ENCODE measurements at places on chromosomes 2 and 18.

DNA sequence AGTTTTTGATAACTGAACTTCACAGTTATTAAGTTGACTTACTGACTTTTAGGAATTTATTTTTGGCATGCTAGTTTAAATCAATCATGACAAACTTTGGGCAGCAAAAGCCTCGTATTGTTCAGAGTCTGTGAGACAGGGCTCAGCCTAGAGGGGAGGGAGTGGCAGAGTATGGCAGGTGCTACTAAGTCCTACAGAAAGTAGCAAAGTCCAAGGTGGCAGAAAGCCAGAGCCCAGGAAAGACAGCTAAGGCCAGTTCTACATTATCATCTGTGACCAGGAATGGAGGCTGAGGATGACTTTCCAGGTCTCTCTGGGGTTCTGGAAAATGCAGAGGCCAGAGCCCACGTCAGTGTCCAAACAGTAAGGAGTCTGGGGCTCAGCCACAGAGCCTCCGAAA is 34.2 kb downstream of the CHST10 start:
- DNase-seq: no peak

DNA sequence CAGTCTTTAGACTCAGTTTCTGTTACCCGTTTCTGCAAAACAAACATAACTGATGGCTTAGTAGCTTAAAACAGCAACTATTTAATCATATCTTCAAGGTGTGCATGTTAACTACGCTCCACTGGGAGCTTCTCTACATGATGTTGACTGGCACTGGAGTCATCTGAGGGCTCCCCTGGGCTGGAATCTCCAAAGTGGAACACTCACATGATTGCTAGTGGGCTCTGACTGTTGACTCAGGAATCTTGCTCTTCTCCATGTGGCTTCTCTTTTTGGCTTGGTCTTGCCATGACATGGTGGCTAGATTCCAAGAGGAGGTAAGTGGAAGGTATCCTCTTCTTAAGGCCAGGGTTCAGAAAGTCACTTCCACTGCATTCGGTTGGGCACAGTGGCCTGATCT is 160.8 kb downstream of the PMAIP1 start:
- DNase-seq: no peak

GRCh38 chr2:74945788-74946331 is 12.6 kb upstream of the POLE4 start:
- no peak for DNase-seq

- no peak for DNase-seq
Observed at GRCh38 chr18:24630346-24630880, 170.0 kb downstream of the HRH4 start.

DNA sequence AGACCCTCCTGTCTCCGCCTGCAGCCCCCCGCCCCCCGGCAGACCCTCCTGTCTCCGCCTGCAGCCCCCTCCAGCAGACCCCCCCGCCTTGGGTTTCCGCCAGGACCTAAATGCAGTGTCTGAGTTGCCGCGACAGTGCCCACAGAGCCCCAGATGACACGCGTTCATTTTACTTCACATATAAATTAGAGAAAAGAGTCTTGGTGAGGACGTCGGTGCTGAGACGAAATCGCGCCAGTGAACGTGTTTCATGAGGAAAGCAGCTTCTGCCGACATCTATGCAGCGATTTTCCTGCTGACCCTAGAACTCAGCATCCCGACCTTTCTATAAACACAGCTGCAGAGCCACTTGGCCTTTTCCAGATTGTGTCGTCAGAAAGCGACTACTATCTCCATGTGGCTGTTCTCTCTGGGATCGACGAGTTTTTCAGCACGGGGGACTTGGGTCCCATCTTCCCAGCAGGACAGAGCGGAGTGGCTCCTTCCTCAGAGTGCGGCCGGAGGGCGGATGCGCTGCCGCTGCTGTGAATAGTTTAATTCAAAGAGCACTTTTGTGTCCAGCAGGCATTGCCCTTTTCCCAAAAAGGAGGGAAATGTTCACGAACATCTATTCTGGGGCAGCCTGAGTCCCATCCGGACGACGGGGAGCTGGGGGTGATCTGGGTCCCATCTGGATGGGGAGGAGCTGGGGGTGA is 136.7 kb downstream of the NFATC1 start:
- DNase-seq: no peak

GRCh38 chr2:234993541-234993981 is 41.7 kb downstream of the SH3BP4 start:
- no peak for DNase-seq

GRCh38 chr2:174593041-174593440 is 4.6 kb downstream of the WIPF1 start:
- no peak for DNase-seq

DNA sequence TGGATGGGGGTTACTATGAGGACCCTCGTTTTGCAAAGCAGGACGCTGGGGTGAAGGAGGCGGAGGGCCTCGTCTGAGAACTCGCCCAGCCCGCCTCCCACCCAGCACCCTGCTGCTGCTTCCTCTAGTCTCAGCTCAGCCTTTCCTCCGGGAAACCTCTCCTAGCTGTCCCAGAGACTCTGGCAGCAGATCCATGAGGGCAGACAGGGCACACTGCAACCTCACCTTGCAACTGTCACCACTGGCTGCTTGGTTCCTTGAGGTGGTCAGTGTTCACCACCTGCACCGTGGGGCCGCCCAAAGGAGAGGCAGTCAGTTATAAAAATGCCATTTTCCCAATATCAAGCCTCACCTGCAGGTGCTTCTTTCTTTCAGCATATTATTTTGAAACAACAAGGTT is 45.6 kb downstream of the PARD6G start:
- no peak for DNase-seq

DNA sequence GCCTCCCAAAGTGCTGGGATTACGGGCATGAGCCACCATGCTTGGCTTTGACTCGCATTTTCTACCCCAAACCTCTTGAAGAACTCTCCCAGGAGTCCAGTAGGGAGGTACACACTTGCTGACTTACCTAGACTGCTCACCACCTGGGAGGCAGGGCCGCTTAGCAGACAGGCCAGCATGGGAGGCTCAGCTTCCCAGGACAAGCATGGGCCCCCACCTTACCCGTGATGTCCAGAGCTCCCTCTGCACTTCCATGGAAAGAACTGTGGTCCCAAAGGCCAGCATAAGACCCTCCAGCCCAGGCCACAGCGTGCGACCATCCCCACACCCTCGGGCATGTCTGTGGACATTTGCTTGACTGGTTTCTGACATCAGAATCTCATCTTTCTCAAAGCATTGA is 36.8 kb downstream of the ST8SIA5 start:
- DNase-seq: no peak

- no peak for DNase-seq
Observed at GRCh38 chr2:191994749-191995148, 147.9 kb upstream of the CAVIN2 start.

GRCh38 chr2:28594000-28594331 is 98.1 kb downstream of the PLB1 start:
- no peak for DNase-seq

DNA sequence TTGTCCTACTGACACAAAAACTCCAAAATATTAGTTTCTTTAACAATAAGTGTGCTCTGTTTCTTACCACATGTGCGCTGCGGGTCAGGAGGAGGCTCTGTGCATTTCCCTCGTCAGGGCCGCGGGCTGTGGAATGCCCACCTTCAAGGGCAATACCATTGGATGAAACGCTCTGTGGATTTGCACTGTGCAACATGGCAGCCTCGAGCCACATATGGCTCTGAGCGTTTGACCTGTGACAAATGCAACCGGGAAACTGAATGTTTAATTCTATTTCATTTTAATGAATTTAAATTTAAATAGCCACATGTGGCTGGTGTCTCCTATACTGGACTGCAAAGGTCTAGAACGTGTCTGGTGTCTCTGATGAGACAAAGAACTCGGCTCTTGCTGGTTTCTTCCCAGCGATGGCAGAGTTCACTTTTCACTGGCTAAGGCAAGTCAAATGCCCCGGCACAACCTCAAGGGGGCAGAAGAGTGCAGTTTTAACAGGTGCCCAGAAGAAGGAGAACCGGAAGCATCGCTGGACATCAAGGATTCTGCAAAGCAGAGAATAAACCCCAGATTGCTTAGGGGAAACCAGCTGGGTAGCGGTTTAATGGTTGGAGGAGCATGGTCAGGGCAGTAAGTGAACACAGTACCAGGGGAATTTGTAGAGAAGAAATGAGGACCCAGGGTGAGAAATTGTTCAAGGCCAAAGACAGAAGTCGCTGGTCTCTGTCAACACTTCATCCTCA is 37.0 kb upstream of the TMEM18 start:
- peak; percentile 51 for DNase-seq

DNA sequence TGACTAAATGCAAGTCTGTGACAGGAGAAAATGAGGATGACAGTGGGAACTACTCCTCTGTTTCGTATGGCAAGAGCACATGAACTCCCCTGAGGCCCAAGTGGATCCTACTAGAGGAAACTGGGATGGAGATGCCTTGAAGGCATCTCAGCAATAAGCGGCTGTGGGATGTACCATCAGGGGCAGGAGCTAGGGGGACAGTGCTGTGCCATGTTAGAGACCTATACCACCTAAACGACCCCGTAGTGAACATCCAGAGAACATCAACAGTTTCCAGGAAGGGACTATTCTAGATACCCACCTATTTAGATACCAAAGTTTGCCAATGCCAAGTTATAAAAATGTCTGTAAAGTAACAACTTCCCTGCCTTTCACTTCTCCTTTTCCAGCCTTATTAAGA is 860.8 kb upstream of the ACVR2A start:
- no peak for DNase-seq

DNA sequence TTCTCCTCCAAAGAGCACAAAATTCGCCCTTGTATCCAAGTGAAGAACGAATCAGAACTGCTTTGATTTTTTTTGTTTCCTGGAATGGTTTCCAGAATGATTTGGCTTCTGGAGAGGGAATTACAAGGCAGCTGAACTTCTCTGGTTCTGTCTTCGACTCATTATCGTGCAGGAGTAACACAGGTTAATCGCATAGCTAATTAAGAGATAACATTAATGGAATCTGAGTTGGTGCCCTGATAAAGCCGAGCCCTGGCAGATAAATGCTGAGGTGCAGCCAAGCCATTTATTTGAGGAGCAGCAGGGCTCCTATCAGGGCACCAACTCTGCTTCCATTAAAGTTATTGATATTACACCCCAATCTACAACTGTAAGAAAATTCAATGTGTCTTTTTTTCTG is 433.7 kb downstream of the ZNF521 start:
- DNase-seq: no peak

- no peak for DNase-seq
Observed at GRCh38 chr2:148531235-148531634, 113.3 kb upstream of the EPC2 start.

- no peak for DNase-seq
Observed at GRCh38 chr2:8539743-8540551, 141.9 kb upstream of the ID2 start.

DNA sequence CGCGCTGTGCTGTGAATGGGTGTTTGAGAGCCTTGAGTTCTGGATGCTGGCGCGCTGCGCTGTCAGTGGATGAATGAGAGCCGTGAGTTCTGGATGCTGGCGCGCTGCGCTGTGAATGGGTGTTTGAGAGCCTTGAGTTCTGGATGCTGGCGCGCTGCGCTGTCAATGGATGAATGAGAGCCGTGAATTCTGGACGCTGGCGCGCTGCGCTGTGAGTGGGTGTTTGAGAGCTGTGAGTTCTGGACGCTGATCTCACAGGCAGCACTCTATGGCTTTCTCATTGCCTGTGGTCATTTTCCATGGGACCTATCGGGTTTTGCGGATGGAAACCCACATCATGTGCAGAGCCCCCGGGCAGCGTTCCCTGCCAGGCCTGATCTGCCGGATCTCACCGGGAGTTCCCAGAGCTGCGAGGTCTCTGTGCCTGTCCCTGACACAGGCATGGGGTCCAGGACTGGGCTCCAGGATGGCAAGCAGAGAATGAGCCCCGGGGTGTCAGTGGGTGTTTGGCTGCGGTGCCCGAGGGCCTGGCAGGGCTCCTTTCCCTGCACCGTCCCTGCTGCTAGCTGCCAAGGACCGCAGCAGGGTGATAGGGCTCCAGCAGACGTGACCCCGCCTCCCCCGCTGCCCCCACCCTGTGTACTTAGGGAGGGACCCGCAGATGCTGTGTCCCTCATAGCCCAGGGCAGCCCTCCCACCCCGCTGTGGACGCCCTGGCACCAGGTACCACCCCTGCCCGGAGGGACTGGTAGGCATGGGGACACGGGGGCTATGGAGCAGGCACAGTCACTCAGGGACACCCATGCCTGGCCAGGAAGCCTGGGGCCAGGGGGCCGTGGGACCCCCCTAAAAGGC is 9.7 kb downstream of the PDCD1 start:
- no peak for DNase-seq

- DNase-seq: no peak
Observed at GRCh38 chr2:182330451-182331305, 96.2 kb downstream of the PDE1A start.

GRCh38 chr2:216685327-216685875 is 9.9 kb downstream of the IGFBP5 start:
- no peak for DNase-seq

DNA sequence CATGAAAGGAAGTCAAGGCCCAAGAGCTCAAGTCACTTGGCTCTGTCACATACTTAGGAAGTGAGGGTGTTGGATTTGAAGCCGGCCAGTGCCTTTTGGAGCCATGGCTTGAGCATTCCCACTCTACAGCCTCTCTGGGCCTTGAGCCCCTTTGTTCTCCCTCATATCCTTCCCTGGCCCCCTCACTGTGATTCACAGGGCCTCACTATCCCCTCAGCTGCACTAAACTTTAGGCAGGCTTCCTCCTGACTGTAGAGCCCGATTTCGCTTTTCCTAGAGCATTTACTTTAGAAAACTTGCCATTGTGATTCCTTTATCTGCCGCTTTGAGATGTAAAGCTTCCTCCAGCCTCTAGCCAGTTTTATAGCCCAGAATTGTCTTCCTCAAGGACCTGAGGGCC is 107.6 kb downstream of the FBXO15 start:
- DNase-seq: no peak

- DNase-seq: no peak
Observed at GRCh38 chr2:204030322-204030721, 93.8 kb downstream of the ICOS start.

GRCh38 chr18:44895176-44895798 is 214.6 kb downstream of the SETBP1 start:
- peak; percentile 39 for DNase-seq

DNA sequence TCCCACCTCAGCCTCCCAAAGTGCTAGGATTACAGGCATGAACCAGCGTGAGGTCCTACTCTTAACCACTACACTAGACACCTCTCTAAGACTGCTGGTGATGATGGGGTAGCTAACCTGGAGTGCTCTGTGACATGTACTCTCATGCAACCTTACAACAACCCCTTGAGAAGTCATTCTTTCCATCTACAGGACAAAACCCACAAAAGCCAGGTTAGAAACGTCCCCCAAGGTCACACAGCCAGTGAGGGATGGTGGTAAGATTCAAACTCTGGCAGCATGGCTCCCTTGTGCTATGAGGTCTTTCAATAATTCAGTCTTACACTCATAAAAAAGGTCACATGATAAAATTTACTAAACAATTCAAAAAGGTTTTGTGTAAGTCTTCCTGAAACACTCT is 94.8 kb upstream of the SERTAD2 start:
- DNase-seq: no peak

- DNase-seq: no peak
Observed at GRCh38 chr18:69528435-69528834, 127.7 kb downstream of the DOK6 start.

- DNase-seq: no peak
Observed at GRCh38 chr2:206056286-206056685, 29.7 kb downstream of the INO80D start.
